ENCODE measurements at places on chromosomes 2 and 18.
A peak's percentile ranks its signal among the peaks of the same experiment; 100 is the strongest.

GRCh38 chr2:134718023-134718816 lies 580 bp downstream of the TMEM163 start:
- DNase-seq: peak; percentile 46

GRCh38 chr18:50696436-50696835 lies 123.4 kb downstream of the MRO start:
- DNase-seq: no peak

- DNase-seq: no peak
These were observed 527.6 kb upstream of the ID2 start for GRCh38 chr2:8154270-8154669.

DNA sequence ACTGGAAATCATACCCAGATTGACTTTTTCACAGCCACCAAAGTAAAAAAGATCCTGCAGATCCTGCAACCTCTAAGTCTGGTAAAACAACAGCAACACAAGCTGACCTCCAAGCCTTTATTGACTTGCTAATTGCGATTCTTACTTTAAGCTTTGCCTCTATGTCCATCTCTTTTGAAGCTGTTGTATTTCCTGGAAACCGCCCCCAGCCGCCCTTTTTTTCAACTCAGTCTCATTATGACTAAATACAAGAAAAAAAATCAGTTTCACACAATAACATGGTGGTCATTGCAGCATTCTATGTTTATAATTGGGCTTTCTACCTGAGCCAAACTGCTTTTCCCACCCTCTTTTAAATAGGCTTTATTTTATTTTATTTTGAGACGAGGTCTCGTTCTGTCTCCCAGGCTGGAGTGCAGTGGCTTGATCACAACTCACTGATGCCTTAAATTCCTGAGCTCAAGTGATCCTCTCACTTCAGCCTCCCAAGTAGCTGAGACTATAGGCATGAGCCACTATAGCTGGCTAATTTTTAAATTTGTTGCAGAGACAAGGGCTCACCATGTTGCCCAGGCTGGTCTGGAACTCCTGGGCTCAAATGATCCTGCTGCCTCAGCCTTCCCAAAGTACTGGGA lies 76.2 kb downstream of the MOGAT1 start:
- DNase-seq: peak; percentile 34

DNA sequence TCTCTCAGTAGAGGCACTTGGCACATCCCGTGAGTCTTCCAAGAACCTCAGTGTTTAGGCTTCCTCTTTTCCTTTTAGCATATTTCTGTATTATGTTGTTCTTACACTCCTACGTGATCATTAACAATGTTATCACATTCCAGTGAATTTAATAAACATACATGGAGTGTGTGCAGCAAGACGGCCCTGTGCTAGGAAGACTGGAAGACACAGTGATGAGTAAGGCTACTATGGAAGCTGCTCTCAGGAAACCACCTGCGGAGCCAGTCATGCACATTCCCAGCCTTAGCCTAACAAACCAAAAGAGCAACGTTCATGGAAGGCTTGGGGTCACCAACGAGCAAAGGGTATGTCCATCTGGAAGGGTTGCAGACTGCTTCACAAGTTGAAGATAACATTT lies 103.4 kb downstream of the ETAA1 start:
- DNase-seq: no peak

- no peak for DNase-seq
These were observed 413.1 kb downstream of the PARD3B start for GRCh38 chr2:204958371-204958770.

- no peak for DNase-seq
These were observed 276.1 kb upstream of the CYP26B1 start for GRCh38 chr2:72423756-72424155.

DNA sequence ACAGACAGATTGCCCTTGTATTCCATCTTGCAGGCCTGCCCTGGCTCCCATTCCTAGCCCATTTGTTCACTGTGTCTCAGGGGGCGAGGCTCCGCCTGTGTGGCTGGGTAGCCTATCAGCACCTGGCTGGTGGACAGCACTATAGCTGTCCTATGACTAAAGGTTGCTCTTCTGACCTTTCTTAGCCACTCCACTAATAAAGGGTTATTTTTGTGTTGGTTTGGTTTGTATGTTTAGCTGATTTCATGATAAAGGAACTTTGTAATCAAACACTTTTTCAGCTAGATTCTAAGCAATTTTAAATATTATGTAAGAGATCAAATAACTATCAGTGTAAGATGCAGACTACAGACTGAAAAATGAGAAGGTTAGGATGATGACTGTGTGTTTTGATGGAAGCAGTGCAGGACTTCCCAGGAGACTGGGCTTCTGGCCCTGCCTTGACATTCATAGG lies 72.2 kb downstream of the CRIM1 start:
- no peak for DNase-seq

- DNase-seq: no peak
These were observed 266.3 kb downstream of the DYSF start for GRCh38 chr2:71719520-71720282.

- DNase-seq: no peak
These were observed 293.3 kb upstream of the SYT4 start for GRCh38 chr18:43570593-43570992.

GRCh38 chr2:171191021-171191420 lies 30.3 kb upstream of the TLK1 start:
- no peak for DNase-seq

DNA sequence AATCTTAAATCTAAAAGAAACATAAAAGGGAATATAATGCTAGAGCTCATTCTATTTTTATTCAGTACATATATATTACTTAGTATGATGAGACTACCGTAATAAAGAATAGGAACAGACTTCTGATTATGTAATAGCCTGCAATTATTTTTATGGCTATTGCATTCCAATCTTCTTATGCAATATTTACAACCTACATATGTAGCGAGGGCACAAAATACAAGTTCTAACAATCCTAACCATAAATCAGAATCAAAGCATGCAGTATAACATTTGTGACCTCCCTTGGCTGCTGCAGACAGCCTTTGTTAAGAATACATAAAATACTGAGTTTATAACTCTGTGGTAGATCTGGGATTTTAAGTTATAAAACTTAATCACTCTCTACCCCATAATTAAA lies 177.6 kb downstream of the BABAM2 start:
- DNase-seq: no peak

GRCh38 chr18:12722731-12723130 lies 19.9 kb downstream of the PSMG2 start:
- no peak for DNase-seq

GRCh38 chr2:4693266-4693665 lies 989.9 kb downstream of the DCDC2C start:
- DNase-seq: no peak

DNA sequence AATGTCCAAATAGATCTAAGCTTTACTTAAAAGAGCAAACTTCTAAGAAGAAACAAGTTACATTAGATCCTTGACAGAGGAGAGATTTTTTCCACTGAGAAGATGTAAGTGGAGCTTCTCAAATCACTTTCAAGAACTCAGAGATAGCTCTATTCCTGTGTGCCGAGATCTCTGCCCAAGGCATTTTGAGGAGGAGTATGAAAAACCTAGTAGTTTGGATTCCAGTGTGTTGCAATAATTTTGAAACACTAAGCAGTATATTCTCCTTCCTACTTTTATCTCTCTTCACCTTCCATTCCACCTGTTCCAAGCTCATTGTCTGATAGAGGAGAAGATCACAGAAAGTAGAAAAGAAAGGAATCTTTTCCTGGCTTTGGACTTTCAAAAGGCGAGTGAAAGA lies 192.0 kb upstream of the TANK start:
- DNase-seq: no peak

Data from GM10248 (cell line).